Chondrocyte (in vitro differentiated cells): ENCODE measurements at places on chromosomes 12 and 14. TPM values are rescaled to one million over a fixed set of nuclear protein-coding genes. Genes with fewer than 3 reads are reported as not detected.

OTX2 gene
- not detected in 3 replicates for total RNA-seq

CACNA2D4 gene
- 0.30 to 0.92 TPM in 2 of 3 replicates, not detected in the other for total RNA-seq

BICDL1 gene
- total RNA-seq: 0.12 to 0.45 TPM (median 0.26 TPM) in 3 replicates

WDR89 gene
- total RNA-seq: 10.6 to 11.7 TPM (median 10.8 TPM) in 3 replicates

GLIPR1L2 gene
- total RNA-seq: 0.44 to 0.97 TPM (median 0.65 TPM) in 3 replicates

FAM90A1 gene
- total RNA-seq: not detected in 3 replicates

TBX5 gene
- total RNA-seq: not detected in 3 replicates
